Left kidney (tissue), 8 donors: ENCODE measurements at places on chromosomes 11 and 22.
A peak's percentile ranks its signal among the peaks of the same experiment; 100 is the strongest.

DNA sequence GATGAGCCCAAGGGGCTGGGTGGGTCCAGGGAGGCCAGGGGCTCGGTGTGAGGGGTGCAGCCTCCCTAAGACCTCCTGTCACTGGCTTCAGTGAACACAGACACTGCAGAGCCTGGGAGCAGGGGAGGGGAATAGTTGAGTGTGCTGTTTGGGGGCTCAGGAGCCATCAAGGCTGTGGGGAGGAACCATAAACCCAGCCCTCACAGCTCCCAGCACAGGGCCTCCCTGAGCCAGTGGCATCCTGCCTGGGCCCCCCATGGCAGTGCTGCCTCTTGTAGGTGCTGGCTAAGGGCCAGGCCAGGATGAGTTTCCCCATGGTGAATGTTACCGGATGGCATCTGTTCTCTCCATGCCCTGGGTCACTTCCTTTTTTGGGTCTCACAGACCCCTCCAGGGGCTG, 25.5 kb downstream of the KCNJ5 start:
- DNase-seq = no peak

GRCh38 chr11:116610190-116610589, 162.6 kb downstream of the BUD13 start:
- no peak for DNase-seq

DNA sequence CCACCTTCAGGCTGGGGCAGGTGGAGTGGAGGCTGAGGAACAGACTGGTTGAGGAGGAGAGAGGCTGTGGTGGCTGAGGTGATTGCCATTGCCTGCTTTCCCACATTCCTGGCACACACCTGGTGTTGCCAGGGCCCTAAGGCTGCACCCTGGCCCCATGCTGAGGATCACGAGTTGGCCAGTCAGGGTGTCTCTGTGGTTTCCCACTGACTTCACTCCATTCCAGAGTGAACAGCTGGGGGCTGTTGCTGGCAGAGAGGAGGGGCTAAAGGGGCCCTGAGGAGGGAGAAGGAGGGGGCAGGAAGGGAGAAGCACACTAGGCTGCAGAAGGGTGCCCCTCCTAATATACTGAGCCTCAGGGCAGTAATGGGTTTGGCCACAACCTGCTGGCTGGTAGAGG, 1.8 kb downstream of the TMEM86A start:
- DNase-seq = no peak

DNA sequence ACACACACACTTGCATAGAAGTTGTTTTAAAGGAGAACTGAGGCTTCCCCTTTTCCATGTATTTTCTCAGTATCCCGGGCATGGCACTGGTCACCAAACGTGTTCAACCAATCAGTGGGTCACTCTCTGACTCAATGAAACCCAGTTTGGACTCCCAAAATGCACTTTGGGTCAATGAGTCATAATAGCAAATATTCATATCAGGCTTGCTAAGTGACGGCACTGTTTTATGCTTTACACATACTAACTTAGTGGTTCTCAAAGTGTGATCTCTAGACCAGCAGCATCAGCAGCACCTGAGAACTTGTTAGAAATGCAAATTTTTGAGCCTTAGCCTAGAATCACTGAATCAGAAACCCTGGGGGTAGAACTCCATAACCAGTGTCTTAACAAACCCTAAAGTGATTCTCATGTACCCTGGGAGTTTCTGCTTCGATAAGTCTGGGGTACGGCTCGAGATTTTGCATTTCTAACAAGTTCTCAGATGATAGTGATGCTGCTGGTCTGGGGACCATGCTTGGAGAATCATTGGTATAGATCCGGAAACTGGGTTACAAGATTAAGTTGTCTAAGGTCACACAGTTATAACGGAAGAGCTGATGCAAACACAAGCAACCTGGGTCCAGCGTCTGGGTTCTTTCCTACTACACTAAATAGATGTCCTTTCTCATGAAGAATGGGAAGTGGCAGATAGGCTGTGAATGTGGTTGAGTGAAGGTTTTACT, 35.6 kb downstream of the ETS1 start:
- no peak for DNase-seq

DNA sequence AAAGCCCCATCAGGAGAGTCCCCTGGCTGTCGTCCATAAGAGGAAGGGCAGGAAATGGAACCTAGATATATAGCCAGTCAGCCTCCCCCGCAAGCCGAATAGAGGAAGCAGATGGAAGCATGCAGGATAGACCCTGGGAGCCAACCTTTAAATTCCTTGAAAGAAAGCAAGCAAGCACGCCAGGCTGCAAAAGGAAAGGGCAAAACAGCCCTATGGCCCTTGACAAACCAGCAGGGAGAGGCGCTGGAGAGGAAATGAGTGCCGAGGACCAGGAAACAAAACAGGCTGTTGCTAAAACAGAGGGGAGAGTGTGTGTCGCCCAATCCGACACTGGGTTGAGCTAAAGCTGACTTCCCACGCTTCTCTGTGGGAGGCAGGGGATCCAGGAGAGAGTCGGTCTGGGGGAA, 203.5 kb upstream of the MTNR1B start:
- DNase-seq = peak; percentile 79

GRCh38 chr22:47030143-47030661, 267.8 kb downstream of the TBC1D22A start:
- DNase-seq = no peak

- DNase-seq = peak; percentile 57
Measured at GRCh38 chr11:12914400-12914912, 94.7 kb upstream of the RASSF10 start.

DNA sequence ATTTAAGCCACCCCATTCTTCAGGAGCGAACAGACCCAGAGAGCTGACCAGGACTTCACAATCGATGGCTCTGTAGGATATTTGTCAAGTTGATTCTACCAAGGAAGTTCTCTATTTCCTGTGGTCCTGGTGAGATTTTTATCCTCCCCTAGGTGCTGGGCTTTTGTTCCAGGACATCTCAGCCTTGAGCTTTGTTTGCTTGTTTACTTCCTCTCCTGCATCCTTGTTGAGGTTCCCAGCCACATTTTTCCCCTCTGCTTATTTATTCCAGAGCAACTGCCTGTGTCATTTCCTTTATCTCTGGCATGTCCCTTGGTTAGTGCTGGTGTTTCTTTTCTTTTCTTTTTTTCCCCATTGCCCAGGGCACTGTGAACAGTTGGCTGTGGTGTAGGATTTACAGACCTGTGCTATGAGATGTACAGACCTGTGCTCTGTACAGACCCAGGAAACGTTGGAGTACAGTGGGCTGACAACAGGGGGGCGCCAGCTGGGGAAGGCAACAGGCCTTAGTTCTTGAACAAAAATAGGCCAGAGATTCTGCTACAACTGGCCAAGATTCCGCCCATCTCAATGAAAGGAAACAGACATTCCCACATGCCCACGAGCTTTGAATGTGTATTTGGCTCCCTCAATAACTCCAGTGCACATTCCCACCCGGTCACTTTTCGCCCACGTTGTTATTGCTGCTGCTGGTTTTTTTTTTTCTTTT, 235.9 kb upstream of the DDI1 start:
- no peak for DNase-seq

GRCh38 chr11:30045921-30046577, 29.2 kb upstream of the KCNA4 start:
- DNase-seq = no peak

DNA sequence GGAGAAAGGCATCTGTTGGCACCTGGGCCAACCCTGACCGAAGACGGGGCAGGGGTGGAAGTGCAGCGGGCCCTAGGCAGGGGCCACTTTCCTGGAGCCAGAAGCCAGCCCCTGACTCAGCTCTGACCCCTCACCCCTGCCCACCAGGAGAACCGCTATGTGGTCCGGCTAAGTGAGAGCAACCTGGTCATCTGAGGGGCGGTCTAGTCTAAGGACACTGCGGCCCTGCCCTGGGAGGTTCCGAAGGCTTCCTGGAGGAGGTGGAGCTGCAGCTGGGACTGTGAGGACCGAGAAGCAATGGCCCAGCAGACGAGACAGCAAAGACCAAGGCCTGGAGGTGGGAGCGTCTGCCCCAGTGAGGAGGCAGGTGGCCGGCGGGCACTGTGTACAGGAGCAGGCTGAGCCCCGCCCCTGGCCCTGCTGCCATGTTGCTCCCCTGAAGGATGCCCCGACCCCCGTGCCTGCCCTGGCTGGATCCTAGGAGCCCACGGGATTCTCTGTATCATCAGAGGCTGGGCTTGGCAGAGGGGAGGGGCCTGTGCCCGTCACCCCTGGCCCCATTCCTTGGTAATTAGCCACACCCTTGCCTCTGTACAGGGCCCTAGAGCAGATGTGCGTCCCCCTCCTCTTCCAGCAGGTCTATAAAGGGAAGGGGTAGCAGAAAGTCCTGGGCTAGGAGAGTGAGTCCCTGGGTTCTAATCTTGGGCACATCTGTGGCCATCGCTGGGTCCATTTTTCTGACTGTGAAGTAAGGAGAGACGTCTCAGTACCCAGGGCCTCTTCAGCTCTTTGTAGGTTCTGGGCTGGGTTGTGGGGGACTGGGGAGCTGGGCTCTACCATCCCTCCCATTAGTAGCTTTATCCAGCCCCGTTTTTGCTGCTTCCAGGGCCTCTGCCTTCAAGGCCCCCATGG, 19.4 kb downstream of the RELT start:
- no peak for DNase-seq

DNA sequence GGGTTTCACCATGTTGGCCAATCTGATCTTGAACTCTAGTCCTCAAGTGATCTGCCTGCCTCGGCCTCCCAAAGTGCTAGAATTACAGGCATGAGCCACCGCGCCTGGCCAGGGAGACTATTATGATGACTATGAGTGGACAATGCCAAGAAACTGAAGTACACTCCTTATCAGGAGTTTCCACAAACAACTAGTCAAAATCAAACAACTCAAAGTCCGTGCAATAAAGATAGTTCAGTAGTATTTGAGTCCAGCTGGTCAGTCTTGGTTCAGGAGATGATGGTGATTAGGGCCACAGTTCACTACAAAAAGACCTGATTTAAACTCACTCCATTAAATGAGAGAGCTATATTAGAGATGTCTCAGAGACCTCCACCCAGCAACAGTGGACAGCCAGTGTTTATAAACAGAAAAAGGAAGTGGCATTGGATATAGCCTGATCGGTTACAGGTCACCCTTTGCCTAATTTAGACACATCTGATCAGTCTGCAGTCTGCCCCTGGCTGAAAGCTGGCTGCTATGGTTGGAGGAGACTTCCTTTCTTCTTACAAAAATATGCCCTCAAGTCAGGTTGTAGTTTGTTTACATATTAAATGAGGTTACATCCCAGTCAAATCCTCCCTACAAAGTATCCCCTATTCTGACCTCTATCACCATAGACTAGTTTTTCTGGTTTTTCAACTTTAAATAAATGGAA, 17.0 kb downstream of the CD3E start:
- DNase-seq = no peak
